Activated T-helper 17 cell treated with anti-CD3 and anti-CD28 coated beads, Interleukin-2, amount 50 U/mL, for 72 hours (primary cell): ENCODE measurements at places on chromosomes 6 and 20.

- no peak for ATAC-seq
- peaks cover 11% of the 10 kb centered on the region for H3K36me3 ChIP-seq
- no peak overlapping the region for H3K27ac ChIP-seq
- no peak overlapping the region for H3K4me3 ChIP-seq
Measured at GRCh38 chr6:108650325-108650724, 89.6 kb downstream of the FOXO3 start.

DNA sequence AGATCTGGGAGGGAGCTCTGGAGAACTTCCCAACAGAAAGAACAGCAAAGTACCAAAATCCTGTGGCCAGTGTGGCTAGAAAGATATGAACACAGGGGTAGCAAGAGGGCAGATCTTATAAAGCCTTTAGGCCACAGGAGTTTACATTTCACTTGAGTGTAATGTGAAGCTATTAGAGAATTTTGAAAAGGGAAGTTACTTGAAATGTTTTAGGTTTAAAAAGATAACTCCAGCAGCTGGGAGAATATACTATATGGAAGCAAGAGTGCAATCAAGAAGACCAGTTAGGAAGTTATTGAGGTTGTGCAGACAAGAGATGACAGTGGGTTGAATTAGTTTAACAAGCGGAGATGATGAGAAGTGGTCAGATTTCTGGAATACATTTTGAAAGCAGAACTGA, 7.9 kb downstream of the SUPT3H start:
- peaks cover 11% of the 10 kb centered on the region for H3K36me3 ChIP-seq
- no peak overlapping the region for H3K4me3 ChIP-seq
- H3K4me1 ChIP-seq, result peaks cover 21% of the 10 kb centered on the region
- no peaks in the 10 kb centered on the region for H3K27me3 ChIP-seq
- no peak overlapping the region for H3K27ac ChIP-seq
- no peak for ATAC-seq

GRCh38 chr6:23823421-23823820, 302.6 kb upstream of the NRSN1 start:
- no peak for ATAC-seq
- no peak overlapping the region for H3K27ac ChIP-seq
- no peaks in the 10 kb centered on the region for H3K36me3 ChIP-seq
- H3K27me3 ChIP-seq, result no peaks in the 10 kb centered on the region
- no peaks in the 10 kb centered on the region for H3K4me1 ChIP-seq
- no peak overlapping the region for H3K4me3 ChIP-seq

DNA sequence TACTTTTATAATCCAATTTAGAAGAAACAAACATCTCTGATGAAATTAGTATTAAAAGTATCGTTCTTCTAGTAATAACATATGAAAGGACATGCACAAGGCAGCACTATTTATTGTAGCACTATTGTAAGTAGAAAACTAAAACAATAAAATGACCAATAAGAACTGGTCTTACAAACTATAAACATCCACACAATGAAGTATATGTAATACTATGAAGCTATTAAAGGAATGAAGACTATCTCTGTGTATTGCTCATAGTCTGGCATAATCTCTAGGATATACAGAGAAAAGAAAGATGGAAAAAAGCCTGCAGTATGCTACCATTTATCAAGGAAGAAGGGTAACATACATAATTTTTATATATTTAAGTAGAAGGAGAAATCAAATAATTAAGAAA, 16.7 kb downstream of the LCA5 start:
- no peaks in the 10 kb centered on the region for H3K4me1 ChIP-seq
- peaks cover 1% of the 10 kb centered on the region for H3K27me3 ChIP-seq
- ATAC-seq, result no peak

DNA sequence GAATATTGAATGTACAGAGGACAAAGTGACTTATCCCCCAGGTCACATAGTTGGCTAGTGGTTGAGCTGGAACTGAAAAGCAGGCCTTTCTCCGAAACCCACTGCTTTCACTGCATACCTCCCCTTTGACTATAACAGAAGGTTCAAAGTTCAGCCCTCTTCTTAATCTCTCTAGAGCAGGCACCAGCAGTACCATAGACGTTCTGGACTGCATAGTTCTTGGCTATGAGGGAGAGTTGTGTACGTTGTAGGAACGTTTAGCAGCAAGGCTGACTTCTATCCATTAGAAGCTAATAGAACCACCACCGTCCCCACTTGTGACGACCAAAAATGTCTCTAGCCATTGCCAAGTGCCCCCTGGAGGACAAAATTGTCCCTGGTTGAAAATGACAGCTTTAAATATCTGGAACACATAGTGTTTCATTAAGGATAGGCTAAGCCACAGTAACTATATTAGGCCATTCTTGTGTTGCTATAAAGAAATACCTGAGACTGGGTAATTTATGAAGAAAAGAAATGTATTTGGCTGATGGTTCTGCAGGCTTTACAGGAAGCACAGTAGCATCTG, 123.8 kb upstream of the MTHFD1L start:
- H3K36me3 ChIP-seq, result no peaks in the 10 kb centered on the region
- no peaks in the 10 kb centered on the region for H3K4me1 ChIP-seq
- no peak for ATAC-seq
- H3K27ac ChIP-seq, result no peak overlapping the region
- peaks cover 4% of the 10 kb centered on the region for H3K27me3 ChIP-seq

GRCh38 chr20:24938498-24938897, 10.6 kb upstream of the CST7 start:
- H3K27ac ChIP-seq, result no peak overlapping the region
- H3K4me3 ChIP-seq, result no peak overlapping the region
- no peaks in the 10 kb centered on the region for H3K36me3 ChIP-seq
- H3K4me1 ChIP-seq, result no peaks in the 10 kb centered on the region
- H3K27me3 ChIP-seq, result no peaks in the 10 kb centered on the region

DNA sequence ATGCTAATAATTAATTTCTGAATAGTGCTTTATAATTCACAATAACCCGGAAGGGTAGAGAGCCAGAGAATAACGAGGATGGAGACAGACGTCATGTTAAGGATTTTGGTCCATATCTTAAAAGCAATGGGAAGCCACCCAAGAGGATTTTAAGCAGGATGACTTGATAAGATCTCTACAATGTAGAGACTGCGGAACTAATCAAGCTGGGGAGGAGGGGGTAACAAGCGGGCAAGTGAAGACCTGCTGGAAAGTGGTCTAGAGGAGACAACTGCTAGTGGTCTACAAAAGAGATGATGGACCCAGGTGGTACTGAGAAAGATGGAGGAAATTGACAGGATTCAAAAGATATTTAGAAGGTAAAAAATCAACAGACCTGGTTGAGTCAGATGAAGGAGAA, 7.2 kb downstream of the ZBTB2 start:
- no peaks in the 10 kb centered on the region for H3K27me3 ChIP-seq
- peaks cover 32% of the 10 kb centered on the region for H3K36me3 ChIP-seq
- no peak overlapping the region for H3K27ac ChIP-seq
- peaks cover 35% of the 10 kb centered on the region for H3K4me1 ChIP-seq

GRCh38 chr6:33622456-33623431, 1.6 kb downstream of the ITPR3 start:
- H3K4me3 ChIP-seq, result peak overlapping the region; percentile 90
- H3K36me3 ChIP-seq, result peaks cover 52% of the 10 kb centered on the region
- peak overlapping the region; percentile 87 for H3K27ac ChIP-seq
- ATAC-seq, result no peak
- H3K27me3 ChIP-seq, result no peaks in the 10 kb centered on the region

GRCh38 chr6:42762426-42762859, 16.5 kb upstream of the TBCC start:
- peaks cover 30% of the 10 kb centered on the region for H3K36me3 ChIP-seq
- no peak overlapping the region for H3K27ac ChIP-seq
- peaks cover 11% of the 10 kb centered on the region for H3K4me1 ChIP-seq
- no peak for ATAC-seq
- no peaks in the 10 kb centered on the region for H3K27me3 ChIP-seq
- no peak overlapping the region for H3K4me3 ChIP-seq

GRCh38 chr6:7390226-7390878, 744 bp downstream of the RIOK1 start:
- H3K27me3 ChIP-seq, result no peaks in the 10 kb centered on the region
- peak; percentile 5 for ATAC-seq
- peak overlapping the region; percentile 85 for H3K4me3 ChIP-seq
- H3K36me3 ChIP-seq, result peaks cover 51% of the 10 kb centered on the region
- H3K27ac ChIP-seq, result peak overlapping the region; percentile 77
- peaks cover 25% of the 10 kb centered on the region for H3K4me1 ChIP-seq

- H3K4me1 ChIP-seq, result peaks cover 6% of the 10 kb centered on the region
- no peaks in the 10 kb centered on the region for H3K27me3 ChIP-seq
- no peak overlapping the region for H3K4me3 ChIP-seq
- H3K27ac ChIP-seq, result peak overlapping the region; percentile 14
- ATAC-seq, result no peak
Measured at GRCh38 chr6:38305995-38306681, 333.6 kb downstream of the BTBD9 start.

- no peaks in the 10 kb centered on the region for H3K4me1 ChIP-seq
- ATAC-seq, result no peak
- no peak overlapping the region for H3K27ac ChIP-seq
- H3K36me3 ChIP-seq, result no peaks in the 10 kb centered on the region
- peaks cover 10% of the 10 kb centered on the region for H3K27me3 ChIP-seq
Measured at GRCh38 chr6:41608443-41609151, 29.7 kb upstream of the MDFI start.

GRCh38 chr20:9392892-9393857, 121.2 kb upstream of the LAMP5 start:
- no peaks in the 10 kb centered on the region for H3K36me3 ChIP-seq
- no peaks in the 10 kb centered on the region for H3K4me1 ChIP-seq
- no peaks in the 10 kb centered on the region for H3K27me3 ChIP-seq
- H3K27ac ChIP-seq, result no peak overlapping the region
- no peak overlapping the region for H3K4me3 ChIP-seq

DNA sequence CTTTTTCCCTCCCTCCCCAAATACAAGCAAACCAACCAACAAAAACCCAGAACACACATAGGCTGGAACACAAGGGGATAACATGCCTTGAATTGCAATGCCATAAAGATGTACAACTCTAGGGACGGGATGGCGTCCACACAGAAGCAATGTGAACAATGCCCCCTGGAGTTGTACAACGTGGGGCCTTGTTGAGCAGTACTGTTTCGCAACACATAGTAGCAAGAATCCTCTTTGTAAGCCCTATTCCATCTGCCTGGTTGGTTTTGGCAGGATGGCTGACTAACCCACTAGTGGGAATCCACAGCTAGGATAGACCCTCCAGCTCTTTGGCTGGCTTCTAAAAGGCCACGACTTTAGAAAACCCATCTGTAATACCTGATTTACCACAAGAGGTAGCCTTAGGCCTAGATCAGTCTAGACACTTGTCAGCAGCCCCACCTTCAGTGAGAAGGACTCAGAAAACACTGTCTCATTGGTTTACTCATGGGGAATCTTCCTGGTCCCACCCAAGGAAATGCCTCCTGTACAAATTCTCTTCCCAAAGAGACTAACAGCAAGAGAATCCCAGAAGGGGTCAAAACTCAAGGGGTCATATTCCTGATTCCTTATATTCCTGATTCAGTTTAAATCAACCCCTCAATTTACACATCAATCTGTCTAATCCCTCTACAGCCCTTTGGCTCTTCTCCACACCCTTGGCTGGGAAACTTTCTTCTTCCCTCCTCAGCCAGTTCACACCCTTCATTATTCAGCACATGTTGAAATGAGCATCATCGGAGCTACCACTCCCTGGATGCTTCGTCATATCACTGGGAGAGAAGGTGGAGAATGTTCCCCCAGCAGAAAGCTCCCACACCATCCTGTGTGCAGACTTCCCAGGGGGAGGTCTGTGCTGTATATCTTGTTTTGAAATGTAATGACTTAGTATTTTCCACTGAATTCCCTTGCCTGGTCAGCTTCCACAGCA, 622.4 kb upstream of the FLRT3 start:
- H3K27me3 ChIP-seq, result no peaks in the 10 kb centered on the region
- no peaks in the 10 kb centered on the region for H3K4me1 ChIP-seq
- no peak overlapping the region for H3K4me3 ChIP-seq
- ATAC-seq, result no peak
- H3K27ac ChIP-seq, result no peak overlapping the region

DNA sequence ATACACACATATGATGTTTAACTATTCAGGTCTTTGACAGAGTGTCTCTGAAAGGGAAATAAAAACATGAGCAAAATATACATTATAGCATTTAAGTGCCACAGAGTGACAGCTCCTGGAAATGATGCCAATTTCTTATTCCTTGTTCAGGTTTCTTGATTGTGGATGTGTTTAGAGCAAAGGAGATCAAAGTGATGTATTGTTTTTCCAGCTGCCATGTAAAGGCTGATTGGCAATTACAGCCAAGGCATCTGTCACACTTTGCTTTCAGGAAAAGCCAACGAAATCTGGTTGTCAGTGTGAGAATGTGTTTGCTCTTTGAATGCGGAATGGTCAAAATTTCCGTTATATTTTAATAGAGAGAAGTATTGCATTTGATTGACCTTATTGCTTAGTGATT, 347.8 kb upstream of the FLRT3 start:
- no peak for ATAC-seq
- H3K4me1 ChIP-seq, result no peaks in the 10 kb centered on the region
- H3K36me3 ChIP-seq, result no peaks in the 10 kb centered on the region
- H3K27me3 ChIP-seq, result no peaks in the 10 kb centered on the region
- H3K4me3 ChIP-seq, result no peak overlapping the region

DNA sequence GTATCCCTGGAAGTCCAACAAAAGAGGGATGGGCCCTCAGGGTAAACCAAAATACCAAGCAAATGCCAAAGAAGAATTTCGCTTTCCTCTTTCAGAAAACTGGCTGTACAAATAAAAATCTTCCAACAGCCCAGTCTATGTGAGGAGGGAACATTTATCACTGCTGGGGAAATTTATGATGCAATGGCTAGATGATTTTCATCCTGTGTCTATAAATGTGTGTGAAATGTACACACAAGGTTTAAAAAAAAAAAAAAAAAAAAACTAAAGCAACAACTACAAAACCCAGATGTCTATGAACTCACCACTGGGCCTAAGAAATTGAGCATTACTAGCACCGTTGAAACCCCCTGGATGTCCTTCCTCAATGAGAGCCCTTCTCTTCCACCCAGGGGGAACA, 68.7 kb upstream of the SLC4A11 start:
- no peak overlapping the region for H3K27ac ChIP-seq
- peaks cover 45% of the 10 kb centered on the region for H3K36me3 ChIP-seq
- no peak overlapping the region for H3K4me3 ChIP-seq

DNA sequence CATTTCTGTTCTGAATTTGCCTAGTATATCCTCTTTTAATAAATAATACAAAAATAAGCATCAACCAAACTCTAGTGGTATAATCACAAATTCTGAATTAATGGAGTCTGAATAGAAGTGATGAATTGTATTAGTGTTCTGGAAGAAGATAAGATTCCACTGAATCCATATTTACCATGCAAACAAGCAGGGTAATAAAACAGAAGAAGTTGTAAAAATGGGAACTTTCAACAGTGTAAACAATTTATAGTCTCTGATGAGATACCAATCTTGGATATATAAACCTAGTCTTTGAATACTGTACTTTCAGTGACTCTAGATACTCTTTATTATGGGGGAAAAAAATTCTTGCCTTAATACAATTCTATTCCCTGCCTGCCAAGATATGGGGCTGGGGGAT, 197.6 kb downstream of the KHDC1L start:
- no peak overlapping the region for H3K4me3 ChIP-seq
- H3K4me1 ChIP-seq, result no peaks in the 10 kb centered on the region
- H3K27ac ChIP-seq, result no peak overlapping the region
- no peak for ATAC-seq
- peaks cover 4% of the 10 kb centered on the region for H3K27me3 ChIP-seq

- no peak for ATAC-seq
- no peaks in the 10 kb centered on the region for H3K36me3 ChIP-seq
- H3K27me3 ChIP-seq, result no peaks in the 10 kb centered on the region
- H3K27ac ChIP-seq, result no peak overlapping the region
- H3K4me3 ChIP-seq, result peak overlapping the region; percentile 94
Measured at GRCh38 chr6:145733810-145734209, 1.5 kb downstream of the EPM2A start.

- peaks cover 10% of the 10 kb centered on the region for H3K4me1 ChIP-seq
- H3K27me3 ChIP-seq, result peaks cover 3% of the 10 kb centered on the region
- no peaks in the 10 kb centered on the region for H3K36me3 ChIP-seq
- no peak for ATAC-seq
- H3K27ac ChIP-seq, result no peak overlapping the region
Measured at GRCh38 chr6:147190556-147190955, 13.7 kb upstream of the STXBP5 start.
